ENCODE measurements at places on chromosomes 7 and 10.

DNA sequence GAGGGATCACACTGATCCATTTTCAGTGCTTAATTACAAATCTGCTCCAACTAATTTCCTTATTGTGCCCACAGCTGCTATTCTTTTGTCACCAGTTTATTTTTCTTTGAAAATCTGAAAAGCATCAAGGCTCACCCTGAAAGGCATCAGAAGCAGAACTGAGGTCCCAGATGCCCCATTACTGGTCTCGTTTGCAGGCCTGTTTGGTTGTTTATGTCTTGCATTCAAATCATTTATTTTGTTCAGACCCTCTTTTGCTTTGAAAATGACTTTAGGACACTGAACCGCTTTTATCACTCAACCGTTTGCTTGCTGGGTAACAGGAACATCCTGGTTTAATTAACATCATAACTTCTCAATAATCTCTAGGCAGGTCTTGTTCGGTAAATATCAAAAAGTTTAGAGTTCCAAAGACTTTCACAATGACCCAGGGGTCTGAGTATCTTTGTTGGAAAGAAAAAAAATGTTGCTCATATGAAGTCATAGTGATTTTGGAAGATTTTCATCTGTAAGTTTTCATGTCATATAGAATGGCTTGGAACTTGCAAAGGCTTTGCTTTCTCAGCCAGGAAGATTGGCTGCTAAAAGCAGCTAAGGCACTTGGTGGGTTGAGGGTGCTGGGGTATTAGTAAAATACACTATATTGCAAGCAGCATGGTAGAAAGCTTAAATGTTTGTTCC lies 398.3 kb upstream of the NPVF start:
- DNase-seq: no peak

DNA sequence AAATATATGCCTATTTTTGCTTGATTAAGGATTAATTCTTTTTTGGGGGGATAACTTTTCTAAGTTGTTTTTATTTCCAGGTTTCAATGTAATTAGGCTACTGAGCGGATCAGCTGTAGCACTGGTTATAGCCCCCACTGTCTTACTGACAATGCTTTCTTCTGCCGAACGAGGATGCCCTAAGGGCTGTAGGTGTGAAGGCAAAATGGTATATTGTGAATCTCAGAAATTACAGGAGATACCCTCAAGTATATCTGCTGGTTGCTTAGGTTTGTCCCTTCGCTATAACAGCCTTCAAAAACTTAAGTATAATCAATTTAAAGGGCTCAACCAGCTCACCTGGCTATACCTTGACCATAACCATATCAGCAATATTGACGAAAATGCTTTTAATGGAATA lies 1.0 kb downstream of the LRRTM3 start:
- DNase-seq: no peak

DNA sequence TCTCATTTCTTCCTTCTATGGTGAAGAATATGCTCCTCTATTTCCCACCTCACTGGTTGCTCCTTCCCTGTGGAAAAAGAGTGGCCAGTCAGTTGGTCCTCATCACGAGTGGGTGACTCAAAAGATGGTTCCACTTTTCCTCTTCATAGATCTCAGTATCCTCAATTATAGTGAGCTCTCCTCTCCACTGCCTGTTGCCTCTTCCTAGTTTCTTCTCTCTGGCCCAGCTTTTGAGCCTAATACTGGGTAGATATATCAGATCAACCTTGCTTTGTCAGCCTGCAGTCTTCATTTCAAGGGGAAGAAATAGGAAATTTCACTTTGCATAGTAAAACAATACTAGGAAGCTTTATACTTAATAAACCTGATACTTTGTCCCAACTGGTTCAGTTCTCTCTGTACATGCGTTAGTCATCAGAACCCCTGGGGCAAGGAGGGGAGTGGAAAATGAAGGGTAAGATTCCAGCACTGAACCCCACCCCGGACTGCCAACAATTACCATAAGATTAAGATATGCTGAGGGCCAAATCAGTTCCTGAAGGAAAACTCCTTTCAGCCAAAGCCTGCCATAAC lies 15.5 kb upstream of the WNT16 start:
- no peak for DNase-seq

DNA sequence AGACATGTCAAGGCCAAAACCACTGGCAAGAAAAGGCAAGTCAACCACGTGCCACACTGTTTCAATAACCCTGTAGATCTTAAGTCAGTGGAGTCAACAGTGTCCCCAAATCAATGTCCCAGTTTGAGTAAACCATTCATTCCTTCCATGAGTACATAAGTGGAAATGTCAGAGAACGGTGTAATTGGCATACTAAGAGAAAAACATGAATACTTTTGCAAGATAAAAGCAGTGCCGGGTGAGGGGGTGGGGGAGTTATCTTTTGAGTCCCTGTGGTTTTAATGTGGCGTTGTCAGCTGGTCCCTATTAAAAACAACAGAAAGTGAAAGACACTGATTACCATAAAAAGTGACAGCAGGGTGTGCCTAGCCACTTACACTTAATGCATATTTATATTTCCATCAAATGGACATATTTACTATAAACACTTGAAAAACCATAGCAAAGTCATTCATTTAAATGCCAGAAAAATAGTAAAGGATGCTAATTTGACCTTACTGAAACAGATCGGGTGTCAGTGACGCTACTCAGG lies 37.8 kb downstream of the RSU1 start:
- DNase-seq: no peak

DNA sequence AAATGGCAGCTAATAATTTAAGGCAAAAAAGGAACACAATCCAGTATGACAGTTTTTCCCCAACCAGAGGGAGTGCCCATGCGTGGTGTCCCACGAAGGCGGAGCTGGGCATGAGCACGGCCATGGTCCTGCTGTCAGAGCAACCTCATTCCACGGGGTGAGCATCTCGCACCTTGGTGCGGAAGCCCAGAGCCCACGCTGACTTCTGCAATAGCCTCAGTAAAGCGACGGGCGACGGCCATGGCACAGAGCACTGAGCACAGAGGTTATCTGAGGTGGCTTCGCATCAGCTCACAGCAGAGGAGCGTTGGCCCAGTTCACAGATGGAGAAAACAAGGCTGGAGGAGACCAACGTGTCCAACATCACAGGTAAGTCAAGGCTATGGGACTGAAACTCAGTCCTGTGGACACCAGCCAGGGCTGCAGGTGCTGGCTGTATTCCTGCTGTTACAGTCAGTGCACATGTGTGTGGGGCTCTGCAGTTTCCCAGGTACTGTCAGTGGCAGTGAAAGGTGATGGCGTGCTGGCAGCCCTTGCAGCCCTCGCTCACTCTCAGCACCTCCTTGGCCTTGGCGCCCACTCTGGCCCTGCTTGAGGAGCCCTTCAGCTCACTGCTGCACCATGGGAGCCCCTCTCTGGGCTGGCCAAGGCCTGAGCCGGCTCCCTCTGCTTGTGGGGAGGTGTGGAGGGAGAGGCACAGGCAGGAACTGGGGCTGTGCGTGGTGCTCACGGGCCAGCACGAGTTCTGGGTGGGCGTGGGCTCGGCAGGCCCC lies 525.6 kb downstream of the PTPRN2 start:
- DNase-seq: no peak

GRCh38 chr10:118546479-118546878 lies 49.0 kb downstream of the PRLHR start:
- DNase-seq: no peak

DNA sequence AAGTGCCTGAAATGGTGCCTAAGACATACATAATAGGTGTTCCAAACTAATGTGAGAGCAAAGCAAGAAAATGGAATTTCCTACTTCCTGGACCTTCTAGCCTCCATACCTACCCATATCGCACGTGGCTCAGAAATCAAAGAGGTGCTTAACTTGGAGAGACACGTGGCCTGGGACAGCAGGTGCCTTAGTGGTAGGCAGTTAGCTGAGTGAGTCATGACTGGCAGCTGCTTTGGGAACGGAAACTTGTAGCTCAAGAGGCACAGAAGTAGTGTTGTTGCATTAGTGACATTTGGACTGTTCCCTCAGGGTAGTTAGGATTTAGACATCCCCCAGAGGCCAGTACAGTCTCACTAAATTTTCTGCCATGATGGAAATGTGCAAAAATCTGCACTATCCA lies 12.0 kb upstream of the BMPER start:
- DNase-seq: no peak

DNA sequence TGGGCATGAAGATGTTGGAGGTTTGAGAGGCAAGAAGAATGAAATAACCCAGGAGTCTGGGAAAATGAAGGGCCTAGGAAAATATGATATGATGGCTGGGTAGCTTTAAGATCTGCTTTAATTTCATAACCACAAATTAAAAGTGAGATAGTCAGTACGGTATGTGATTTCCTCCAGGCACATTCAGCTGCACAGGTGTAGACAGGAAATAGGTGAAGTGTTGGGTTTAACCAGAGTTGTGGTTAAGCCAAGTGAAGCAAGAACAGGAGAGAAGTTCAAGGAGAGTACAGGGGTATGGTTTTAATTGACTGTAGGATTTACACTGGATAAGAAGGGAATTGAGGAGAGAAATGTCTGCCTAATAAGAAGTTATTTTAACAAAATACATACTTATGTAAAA lies 2.6 kb downstream of the PNLIPRP3 start:
- DNase-seq: no peak

All from foreskin fibroblast (primary cell).